Cerebellum (tissue), 4 donors: ENCODE measurements at places on chromosomes 2 and 18. TPM values are rescaled to one million over a fixed set of nuclear protein-coding genes. Genes with fewer than 3 reads are reported as not detected.

Gene AKAIN1
- 6.9 TPM for total RNA-seq

Gene GALR1
- 1.4 TPM for total RNA-seq

Gene TMEM169
- 18.6 TPM for total RNA-seq

Gene CHRND
- 0.18 TPM for total RNA-seq

Gene TUBB8B
- total RNA-seq = not detected

Gene CMPK2
- total RNA-seq = 7.0 TPM

Gene ST6GAL2
- 139 TPM for total RNA-seq
